NCI-H69 (cell line): ENCODE measurements at places on chromosomes 7 and 10.

- DNase-seq: no peak
Measured at GRCh38 chr7:30828591-30828990, 57.4 kb downstream of the MINDY4 start.

- DNase-seq: no peak
Measured at GRCh38 chr7:40755438-40755837, 620.6 kb downstream of the SUGCT start.

GRCh38 chr7:69448071-69448470 is 150.2 kb upstream of the AUTS2 start:
- DNase-seq: no peak

- DNase-seq: no peak
Measured at GRCh38 chr7:97390915-97391593, 273.6 kb downstream of the SDHAF3 start.

- no peak for DNase-seq
Measured at GRCh38 chr7:42314696-42315095, 77.7 kb upstream of the GLI3 start.

- no peak for DNase-seq
Measured at GRCh38 chr7:118059209-118059608, 124.8 kb upstream of the LSM8 start.

GRCh38 chr7:132428247-132428919 is 147.9 kb downstream of the PLXNA4 start:
- peak; percentile 16 for DNase-seq

DNA sequence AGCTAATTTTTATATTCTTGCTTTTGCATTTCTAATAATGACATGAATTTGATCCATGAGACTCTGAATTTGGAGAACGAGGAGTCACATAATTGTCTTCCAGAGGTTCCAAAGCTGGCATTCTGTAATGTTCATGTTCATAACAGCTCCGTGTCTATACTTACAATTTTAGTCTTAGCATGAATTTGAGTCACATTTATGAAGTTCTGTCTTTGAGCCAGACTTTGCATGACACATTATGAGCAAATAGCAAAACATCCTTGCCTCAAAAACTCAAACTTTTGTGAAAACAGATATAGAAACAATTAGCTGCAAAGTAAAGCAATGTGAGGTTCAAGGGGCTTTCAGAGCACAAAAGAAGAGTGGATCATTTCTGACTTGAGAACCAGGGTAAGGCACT is 44.5 kb upstream of the CAV2 start:
- no peak for DNase-seq

- peak; percentile 41 for DNase-seq
Measured at GRCh38 chr7:1810961-1811849, 141.1 kb downstream of the ELFN1 start.

GRCh38 chr10:28186461-28186860 is 116.4 kb downstream of the MPP7 start:
- no peak for DNase-seq

DNA sequence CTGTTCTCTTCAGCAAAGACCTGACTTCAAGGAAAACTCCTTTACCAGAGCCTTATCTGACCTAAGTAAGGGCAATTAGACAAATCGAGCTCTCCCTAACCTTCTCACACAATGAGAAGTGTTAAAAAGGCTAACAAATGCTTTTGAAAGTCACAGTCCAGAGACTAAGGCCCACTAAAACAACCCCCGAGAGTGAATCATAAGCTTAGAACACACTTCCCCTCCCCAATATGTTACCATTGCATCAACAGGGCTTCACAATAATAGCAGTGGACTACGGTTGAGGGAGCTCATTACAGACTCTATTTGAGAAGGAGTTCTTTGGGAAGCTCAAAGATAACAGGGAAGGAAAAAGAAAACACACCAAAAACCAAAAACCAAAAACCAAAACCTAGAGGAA is 28.6 kb upstream of the ZEB1 start:
- no peak for DNase-seq

DNA sequence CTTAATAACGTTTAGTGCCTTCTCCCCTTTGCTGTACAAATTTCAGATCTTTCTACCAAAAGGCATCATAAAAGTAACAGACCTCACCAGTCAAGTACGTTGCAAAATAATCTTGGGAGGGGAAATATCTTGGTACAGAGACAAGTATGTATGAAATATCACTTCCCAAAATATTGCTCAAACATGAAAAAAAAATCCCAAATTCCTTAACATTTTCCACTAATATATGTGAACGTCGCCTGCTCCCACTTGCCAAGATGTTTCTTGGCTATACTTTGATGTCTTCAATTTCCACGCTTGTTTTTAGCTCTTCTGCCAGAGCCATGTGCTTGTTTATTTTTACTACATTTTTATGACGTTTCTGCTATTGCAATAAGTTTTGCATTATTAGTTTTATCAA is 223.5 kb downstream of the PLXNA4 start:
- DNase-seq: no peak

DNA sequence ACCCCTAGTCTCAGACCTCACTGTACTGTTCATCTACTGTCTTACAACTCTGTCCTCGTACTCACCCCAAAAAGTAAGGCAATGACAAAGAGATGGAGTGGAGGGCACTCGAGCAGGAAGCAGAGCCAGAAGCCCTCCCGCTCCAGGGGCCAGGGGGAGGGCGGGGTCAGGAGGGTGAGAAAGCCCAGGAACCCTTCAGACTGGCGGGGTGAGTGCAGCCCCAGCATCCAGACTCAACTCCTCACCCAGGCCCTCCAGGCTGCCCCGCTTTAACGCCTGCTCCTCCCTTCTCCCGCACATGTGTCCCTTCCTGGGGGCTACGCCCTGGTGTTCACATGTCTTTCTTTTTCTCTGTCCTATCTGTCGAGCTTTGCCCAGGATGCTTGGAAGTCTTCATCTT is 66.1 kb downstream of the CALML3 start:
- DNase-seq: no peak

DNA sequence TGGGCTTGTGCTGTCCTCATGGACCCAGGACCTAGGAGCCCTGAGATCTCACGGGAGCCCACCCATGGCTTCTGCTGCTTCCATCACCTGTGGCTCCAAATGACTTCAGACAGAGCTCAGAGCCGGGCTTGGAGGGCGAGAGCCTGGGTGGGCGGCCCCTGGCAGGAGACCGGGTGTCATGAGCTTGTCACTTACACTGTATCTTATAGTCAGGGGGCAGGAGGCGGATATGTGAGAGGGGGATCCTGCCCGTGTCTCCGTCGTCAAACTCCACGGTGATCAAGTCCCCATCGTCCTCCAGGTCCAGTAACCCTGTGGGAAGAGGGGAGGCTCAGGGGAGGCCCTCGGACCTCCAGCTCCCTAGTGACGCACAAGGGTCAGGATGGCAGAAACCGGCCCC is 33.0 kb downstream of the SLC29A4 start:
- no peak for DNase-seq

- no peak for DNase-seq
Measured at GRCh38 chr10:7706534-7707073, 3.5 kb downstream of the ITIH2 start.

GRCh38 chr10:90288391-90288933 is 569.4 kb downstream of the HTR7 start:
- no peak for DNase-seq

- peak; percentile 48 for DNase-seq
Measured at GRCh38 chr7:133016604-133017003, 65.3 kb downstream of the CHCHD3 start.

DNA sequence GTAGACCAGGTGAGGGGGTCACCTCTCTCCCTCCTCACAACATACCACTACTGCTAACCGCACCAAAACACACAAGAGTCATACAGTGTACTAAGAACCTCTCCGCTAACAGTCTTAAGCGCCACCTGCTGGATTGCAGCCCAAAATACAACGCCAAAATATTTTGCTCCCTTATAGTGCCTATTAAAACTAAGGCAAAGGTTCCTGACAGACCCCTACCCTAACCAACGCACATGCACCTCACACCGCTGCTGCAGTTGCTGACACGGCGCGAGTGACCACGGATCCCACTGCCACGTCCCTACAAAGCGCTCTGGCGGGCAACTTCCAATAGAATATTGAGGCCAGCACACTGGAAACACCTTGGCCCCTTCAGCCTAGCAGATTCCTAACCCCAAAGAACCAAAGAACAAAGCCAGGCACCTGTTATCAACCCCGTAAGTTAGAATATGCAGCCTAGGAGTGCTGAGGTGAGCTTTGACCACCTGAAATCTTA is 563.6 kb upstream of the SEMA3D start:
- peak; percentile 63 for DNase-seq

GRCh38 chr10:102395400-102396316 is at the start of gene NFKB2:
Gene NFKB2 (plus strand): TSS chr10:102395705. CDS start chr10:102395960, 255 bp downstream.
- DNase-seq: peak; percentile 75

DNA sequence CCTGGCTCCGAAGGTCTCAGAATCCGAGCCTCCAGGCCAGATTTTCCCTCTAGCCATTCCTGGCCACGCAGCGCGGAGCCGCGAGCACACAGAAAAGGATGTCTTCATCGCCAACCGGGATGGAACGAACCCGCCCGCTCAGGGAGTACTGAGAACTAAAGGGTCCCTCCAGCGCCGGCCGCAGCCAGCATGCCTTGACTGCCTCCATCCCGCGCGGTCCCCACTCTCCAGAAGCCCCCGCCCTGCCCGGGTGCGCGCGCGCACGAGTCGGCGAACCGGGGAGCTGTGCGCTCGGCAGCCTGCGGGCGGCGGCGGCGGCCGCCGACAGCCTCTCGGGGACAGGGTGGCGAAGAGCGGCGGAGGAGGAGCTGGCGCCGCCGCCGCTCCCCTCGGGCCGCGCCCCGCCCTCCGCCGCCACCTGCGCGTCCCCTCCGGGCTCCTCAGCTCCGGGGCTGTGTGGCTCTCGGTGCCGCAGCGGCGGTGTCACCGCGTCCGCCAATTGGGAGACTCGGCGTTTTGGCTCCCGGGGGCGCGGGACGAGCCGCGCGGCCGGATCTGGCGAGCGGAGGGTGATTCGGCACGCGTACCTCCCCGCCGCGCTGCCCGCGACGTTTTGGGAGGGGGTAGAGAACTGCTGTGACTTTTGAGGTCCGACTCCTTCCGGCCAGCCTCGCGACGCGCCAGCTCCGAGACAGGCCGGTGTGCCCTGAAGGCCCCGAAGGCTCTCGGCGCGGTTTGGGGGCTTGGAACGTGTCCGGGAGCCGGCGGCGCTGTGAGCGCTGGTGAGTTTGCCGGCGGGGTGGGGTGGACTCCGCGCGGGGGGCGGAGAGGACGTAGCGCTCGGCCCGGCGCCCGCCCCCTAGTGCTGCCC is 453 bp upstream of the GALNT17 start:
- peak; percentile 80 for DNase-seq

- no peak for DNase-seq
Measured at GRCh38 chr10:51881213-51881612, 181.8 kb upstream of the CSTF2T start.

GRCh38 chr7:94206295-94206694 is 188.4 kb upstream of the COL1A2 start:
- DNase-seq: no peak

DNA sequence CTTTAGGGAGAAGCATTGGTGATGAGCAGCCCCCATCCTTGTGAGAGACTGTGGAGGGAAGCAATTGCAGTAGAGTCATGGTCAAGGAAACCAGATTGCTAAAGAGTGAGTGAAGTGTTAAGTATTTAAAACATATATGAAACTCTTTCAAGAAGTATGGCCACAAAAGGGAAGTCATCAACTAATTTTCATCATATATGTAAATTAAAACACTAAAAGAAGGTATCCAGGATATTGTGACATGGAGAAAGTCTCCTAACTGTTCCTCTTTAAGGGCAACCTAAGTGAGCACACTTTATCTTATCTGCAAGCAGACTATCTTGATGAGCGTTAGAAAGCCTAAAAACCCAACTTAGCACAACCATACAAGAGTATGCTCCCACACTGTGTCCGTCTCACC is 69.7 kb downstream of the CD36 start:
- no peak for DNase-seq
